ENCODE measurements at places on chromosomes 16 and 17. TPM values are rescaled to one million over a fixed set of nuclear protein-coding genes. Genes with fewer than 3 reads are reported as not detected.

DNA sequence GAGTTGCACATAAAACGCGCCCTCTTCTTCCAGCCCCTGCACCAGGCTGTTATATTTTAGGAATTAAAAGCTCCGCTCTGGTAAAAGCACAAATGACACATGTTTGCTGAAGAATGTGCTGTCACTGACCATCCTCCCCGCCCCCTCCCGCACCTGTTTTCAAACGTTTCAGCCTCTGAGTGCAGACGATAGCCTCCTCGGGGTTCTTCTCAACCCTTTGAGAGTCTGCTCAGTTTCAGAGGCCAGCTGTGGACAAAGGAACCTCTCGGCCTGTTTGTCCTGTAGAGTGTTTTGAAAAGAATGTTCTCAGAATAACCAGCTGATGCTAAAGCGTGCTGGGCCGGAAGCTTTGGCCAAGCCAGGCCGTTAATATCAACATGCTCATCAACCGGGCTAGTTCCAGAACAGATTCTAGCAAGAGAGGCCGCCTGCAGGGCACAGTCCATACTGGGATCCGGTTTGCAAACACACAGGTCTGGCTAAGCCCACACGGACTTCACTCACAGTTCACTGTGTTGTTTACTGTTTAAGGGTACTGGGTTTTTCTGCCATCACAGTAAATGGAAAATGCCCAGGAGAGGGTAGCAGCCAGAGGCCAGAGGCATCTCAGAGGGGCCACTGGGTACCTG is 6.4 kb upstream of the CACNG4 start:
- no peak for DNase-seq

GRCh38 chr16:12426122-12426521 is 377.6 kb downstream of the CPPED1 start:
- DNase-seq = no peak

DNA sequence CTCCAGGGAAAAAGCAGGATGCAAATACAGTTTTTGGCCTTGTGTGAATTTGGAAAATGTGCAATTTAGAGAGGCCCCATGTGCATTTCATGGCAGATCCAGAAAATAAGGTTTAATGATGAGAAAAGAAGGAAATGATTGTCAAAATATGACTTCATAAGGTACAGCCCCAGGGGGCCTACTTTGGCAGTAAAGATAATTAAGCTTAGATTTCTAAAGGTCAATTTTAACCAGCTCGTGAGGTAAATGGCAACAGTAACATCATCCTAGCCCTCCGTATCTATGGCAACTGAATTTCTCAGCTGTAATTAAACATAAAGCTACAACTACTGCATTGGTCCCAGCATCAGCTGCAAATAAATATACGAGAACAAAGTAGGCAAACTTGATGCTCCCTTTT is 30.0 kb upstream of the PRSS54 start:
- no peak for DNase-seq

HGS gene
- 177 TPM for total RNA-seq

FBXO39 gene
- total RNA-seq = not detected

CCDC144A gene
- total RNA-seq = 0.23 TPM

LGALS3BP gene
- total RNA-seq = 1,319 TPM

All from HT-29 (cell line).